CD4-positive, alpha-beta memory T cell (primary cell): ENCODE measurements at places on chromosomes 6 and 20. TPM values are rescaled to one million over a fixed set of nuclear protein-coding genes. Genes with fewer than 3 reads are reported as not detected.

- no peaks in the 10 kb centered on the region for H3K27me3 ChIP-seq
- no peak for DNase-seq
- H3K27ac ChIP-seq, result no peak overlapping the region
- no peaks in the 10 kb centered on the region for H3K36me3 ChIP-seq
- H3K4me3 ChIP-seq, result no peak overlapping the region
Observed at GRCh38 chr6:101069191-101069795, 188.2 kb upstream of the ASCC3 start.

GRCh38 chr20:20553541-20553940 is 158.9 kb downstream of the RALGAPA2 start:
- DNase-seq, result no peak
- no peaks in the 10 kb centered on the region for H3K27me3 ChIP-seq
- H3K4me1 ChIP-seq, result peaks cover 4% of the 10 kb centered on the region

DNA sequence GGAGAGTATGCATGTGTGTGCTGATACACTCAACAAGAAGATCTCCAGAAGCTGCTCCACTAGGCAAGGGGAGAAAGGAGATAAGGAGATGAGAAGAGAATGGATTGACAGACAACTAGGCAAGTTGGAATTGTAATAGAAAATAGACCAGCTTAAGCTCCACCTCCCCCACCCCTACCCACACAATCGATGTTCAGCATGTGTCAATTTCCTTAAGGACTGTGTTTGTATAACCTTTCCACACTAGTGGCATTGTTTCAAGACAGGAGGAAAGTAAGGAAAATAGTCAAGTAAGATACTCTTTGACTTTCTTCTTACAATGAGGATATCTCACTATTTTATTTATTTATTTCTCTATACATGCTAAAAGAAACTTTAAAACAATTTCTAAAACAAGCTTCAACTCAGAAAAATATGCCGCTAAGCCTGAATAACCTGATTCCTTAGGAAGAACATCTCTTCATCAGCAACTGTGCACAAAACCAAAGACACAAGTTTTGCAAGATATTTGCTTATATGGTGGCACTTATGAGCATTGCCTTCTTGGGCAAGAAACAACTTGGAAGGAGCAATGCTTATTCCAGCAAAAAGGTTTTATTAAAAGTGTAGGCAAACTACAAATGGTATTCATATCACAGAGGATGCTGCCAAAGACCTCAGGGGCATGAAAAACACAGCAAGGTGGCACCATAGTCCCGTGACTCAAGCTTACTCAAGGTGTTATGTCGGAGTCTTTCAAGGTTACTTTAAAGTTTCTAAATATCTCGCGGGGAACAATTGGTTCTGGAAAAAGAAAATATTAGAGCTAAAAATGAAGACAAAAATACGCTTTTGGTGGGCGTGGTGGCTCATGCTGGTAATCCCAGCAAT is 249.1 kb downstream of the COL12A1 start:
- no peak overlapping the region for H3K27ac ChIP-seq
- no peak overlapping the region for H3K4me3 ChIP-seq
- no peaks in the 10 kb centered on the region for H3K36me3 ChIP-seq
- H3K4me1 ChIP-seq, result no peaks in the 10 kb centered on the region
- DNase-seq, result no peak
- H3K27me3 ChIP-seq, result no peaks in the 10 kb centered on the region

DNA sequence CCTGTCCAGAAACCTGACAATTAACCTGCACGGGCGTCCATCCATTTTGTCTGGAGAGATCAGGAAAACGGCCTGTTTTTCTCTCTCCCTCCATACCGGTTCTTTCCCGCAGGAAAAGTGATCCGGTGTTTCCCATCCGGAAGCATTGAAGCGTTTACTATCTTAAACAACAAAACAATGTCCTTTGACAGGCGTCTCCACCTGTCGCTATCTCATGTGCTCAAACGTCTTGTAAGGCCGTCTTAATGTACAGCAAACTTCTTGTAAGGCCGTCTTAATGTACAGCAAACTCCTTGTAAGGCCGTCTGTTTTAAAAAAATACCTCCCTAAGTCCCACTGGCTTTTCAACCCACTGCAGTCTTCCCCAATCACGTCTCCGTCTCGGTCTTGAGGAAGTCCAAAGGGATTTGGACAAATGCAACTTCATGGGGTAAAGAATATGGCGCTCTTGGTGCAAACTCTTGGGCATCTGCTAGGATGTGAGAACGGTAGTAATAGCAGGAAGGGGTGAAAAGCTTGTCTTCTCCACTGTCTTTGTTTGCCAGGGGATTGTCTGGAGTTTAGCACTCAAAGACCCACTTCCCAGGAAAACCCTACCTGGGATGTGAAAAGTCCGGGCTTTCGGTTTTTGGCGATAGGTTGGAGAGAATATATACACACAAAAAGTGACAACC is 29.9 kb upstream of the TRIM27 start:
- no peaks in the 10 kb centered on the region for H3K36me3 ChIP-seq
- no peaks in the 10 kb centered on the region for H3K27me3 ChIP-seq
- no peak overlapping the region for H3K27ac ChIP-seq
- H3K4me1 ChIP-seq, result peaks cover 11% of the 10 kb centered on the region

- H3K27ac ChIP-seq, result no peak overlapping the region
- no peaks in the 10 kb centered on the region for H3K4me1 ChIP-seq
- H3K36me3 ChIP-seq, result no peaks in the 10 kb centered on the region
- DNase-seq, result no peak
- no peaks in the 10 kb centered on the region for H3K27me3 ChIP-seq
Observed at GRCh38 chr6:62808565-62809293, 402.5 kb upstream of the FKBP1C start.

- H3K4me1 ChIP-seq, result no peaks in the 10 kb centered on the region
- no peaks in the 10 kb centered on the region for H3K27me3 ChIP-seq
- DNase-seq, result no peak
- H3K27ac ChIP-seq, result no peak overlapping the region
- no peak overlapping the region for H3K4me3 ChIP-seq
- H3K36me3 ChIP-seq, result no peaks in the 10 kb centered on the region
Observed at GRCh38 chr6:5249451-5250122, 11.2 kb downstream of the LYRM4 start.

- peaks cover 13% of the 10 kb centered on the region for H3K36me3 ChIP-seq
- no peak overlapping the region for H3K27ac ChIP-seq
- no peaks in the 10 kb centered on the region for H3K4me1 ChIP-seq
- H3K4me3 ChIP-seq, result no peak overlapping the region
- DNase-seq, result no peak
Observed at GRCh38 chr6:44105146-44105545, 22.1 kb downstream of the MRPL14 start.

DNA sequence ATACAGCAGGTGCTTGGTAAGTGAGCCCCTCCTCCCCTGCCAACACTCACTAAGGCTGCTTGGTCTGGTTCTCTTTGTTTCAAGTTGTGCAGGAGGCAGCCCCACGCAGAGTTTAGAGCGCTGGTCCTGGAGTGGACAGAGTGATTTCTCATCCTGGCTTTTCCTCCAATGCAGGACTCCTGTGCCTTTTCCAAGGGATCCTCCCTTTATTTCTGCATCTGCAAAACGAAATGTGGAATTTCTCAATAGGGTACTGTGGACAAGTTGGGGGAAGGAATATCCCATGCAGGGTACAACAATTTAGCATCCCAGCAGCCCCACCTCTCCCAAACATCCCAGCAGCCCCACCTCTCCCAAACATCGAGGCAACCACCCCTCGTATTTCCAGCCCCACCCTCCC is 30.6 kb upstream of the CCDC167 start:
- no peaks in the 10 kb centered on the region for H3K27me3 ChIP-seq
- H3K4me1 ChIP-seq, result peaks cover 7% of the 10 kb centered on the region
- no peaks in the 10 kb centered on the region for H3K36me3 ChIP-seq
- DNase-seq, result no peak

DNA sequence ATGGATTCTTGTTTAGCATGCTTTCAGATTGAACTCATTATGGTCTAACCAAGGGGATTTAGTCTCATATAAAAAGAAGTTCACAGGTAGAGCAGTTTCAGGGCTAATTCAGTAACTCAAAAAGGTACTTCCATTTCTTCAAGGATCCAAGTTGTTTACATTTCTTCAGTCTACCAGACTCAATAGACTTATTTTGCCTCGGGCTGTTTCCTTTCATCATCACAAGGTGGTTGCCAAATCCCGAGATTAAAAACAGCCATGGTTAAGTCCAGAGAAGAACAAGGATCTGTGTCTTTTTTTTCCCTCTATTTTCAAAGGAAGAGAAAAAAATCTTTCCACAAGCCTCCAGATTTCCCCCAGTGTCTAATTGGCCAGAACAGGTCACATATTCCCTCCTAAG is 69.8 kb upstream of the SNX9 start:
- H3K27me3 ChIP-seq, result peaks cover 5% of the 10 kb centered on the region
- DNase-seq, result no peak
- peaks cover 25% of the 10 kb centered on the region for H3K4me1 ChIP-seq
- H3K36me3 ChIP-seq, result no peaks in the 10 kb centered on the region

GRCh38 chr6:87393026-87393622 is 14.6 kb upstream of the CFAP206 start:
- no peak overlapping the region for H3K27ac ChIP-seq
- no peak overlapping the region for H3K4me3 ChIP-seq
- no peaks in the 10 kb centered on the region for H3K36me3 ChIP-seq
- H3K4me1 ChIP-seq, result no peaks in the 10 kb centered on the region
- peak; percentile 62 for DNase-seq

- H3K27ac ChIP-seq, result no peak overlapping the region
- no peak overlapping the region for H3K4me3 ChIP-seq
- DNase-seq, result no peak
- H3K4me1 ChIP-seq, result no peaks in the 10 kb centered on the region
- H3K27me3 ChIP-seq, result no peaks in the 10 kb centered on the region
Observed at GRCh38 chr6:159904497-159904911, 13.7 kb downstream of the MAS1 start.

DNA sequence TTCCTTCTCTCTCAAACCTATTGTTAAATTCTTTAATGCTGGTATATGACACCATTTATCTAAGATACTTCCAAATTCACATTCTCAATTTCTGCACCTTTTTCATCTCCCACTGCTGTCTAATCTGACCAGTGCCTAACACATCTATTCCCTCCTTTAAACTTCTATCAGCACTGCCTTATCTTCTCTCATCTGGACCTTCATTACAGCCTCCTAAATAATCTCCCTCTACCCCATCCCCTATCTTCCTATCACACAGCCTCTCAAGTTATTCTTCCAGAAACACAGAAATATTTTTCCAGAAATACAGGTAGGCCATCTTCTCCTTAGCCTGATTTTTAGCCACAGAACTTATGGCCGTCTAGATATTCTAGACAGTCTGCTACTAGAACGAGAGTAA is 5.5 kb downstream of the DTNBP1 start:
- H3K36me3 ChIP-seq, result no peaks in the 10 kb centered on the region
- H3K4me3 ChIP-seq, result no peak overlapping the region
- no peak overlapping the region for H3K27ac ChIP-seq
- no peak for DNase-seq
- peaks cover 16% of the 10 kb centered on the region for H3K4me1 ChIP-seq
- H3K27me3 ChIP-seq, result no peaks in the 10 kb centered on the region

GRCh38 chr20:11880680-11881079 is 37.0 kb upstream of the BTBD3 start:
- H3K4me3 ChIP-seq, result no peak overlapping the region
- no peaks in the 10 kb centered on the region for H3K36me3 ChIP-seq
- no peaks in the 10 kb centered on the region for H3K4me1 ChIP-seq
- H3K27me3 ChIP-seq, result no peaks in the 10 kb centered on the region
- H3K27ac ChIP-seq, result no peak overlapping the region
- no peak for DNase-seq

DNA sequence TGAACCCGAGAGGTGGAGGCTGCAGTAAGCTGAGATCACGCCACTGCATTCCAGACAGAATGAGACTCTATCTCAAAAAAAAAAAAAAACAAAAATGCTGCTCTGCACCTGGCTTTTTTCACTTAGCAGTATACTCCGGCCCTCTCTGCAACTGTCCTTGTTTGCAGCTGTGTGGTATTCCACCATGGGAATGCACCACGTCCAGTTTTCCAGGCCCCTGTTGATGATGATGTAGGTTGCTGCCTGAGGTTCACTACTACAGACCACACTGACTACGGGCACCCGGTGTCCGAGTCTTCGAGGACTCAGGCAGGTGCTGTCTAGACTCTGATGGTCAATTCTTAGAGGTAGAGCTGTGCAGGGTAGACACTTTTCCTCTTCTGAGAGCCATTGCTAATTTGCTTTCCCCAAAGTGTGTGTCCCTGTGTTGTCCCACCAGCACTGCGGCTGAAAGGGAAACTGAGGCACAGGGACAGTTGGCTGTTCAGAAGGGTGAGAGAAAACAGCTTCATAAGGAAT is 56.5 kb downstream of the UBE2V1 start:
- H3K4me1 ChIP-seq, result no peaks in the 10 kb centered on the region
- no peak overlapping the region for H3K27ac ChIP-seq
- no peak overlapping the region for H3K4me3 ChIP-seq
- H3K36me3 ChIP-seq, result no peaks in the 10 kb centered on the region
- no peak for DNase-seq

- no peak for DNase-seq
- H3K4me1 ChIP-seq, result no peaks in the 10 kb centered on the region
- H3K36me3 ChIP-seq, result no peaks in the 10 kb centered on the region
- no peak overlapping the region for H3K4me3 ChIP-seq
Observed at GRCh38 chr6:37036146-37036545, 30.7 kb downstream of the FGD2 start.

- H3K36me3 ChIP-seq, result no peaks in the 10 kb centered on the region
- DNase-seq, result no peak
- H3K27ac ChIP-seq, result no peak overlapping the region
- no peaks in the 10 kb centered on the region for H3K4me1 ChIP-seq
- no peak overlapping the region for H3K4me3 ChIP-seq
Observed at GRCh38 chr6:84618836-84619235, 145.6 kb downstream of the TBX18 start.

- H3K36me3 ChIP-seq, result no peaks in the 10 kb centered on the region
- H3K4me1 ChIP-seq, result no peaks in the 10 kb centered on the region
- no peak for DNase-seq
- no peak overlapping the region for H3K27ac ChIP-seq
- H3K27me3 ChIP-seq, result no peaks in the 10 kb centered on the region
- H3K4me3 ChIP-seq, result no peak overlapping the region
Observed at GRCh38 chr20:38173237-38174156, 8.4 kb upstream of the TGM2 start.

GRCh38 chr6:131581523-131581922 is 8.5 kb downstream of the ARG1 start:
- H3K36me3 ChIP-seq, result peaks cover 27% of the 10 kb centered on the region
- no peaks in the 10 kb centered on the region for H3K4me1 ChIP-seq
- H3K27me3 ChIP-seq, result no peaks in the 10 kb centered on the region

- H3K4me1 ChIP-seq, result no peaks in the 10 kb centered on the region
- H3K36me3 ChIP-seq, result no peaks in the 10 kb centered on the region
- no peak for DNase-seq
- no peak overlapping the region for H3K27ac ChIP-seq
Observed at GRCh38 chr6:87444362-87444761, 28.4 kb upstream of the SLC35A1 start.

GRCh38 chr6:17870300-17871188 is 116.9 kb downstream of the KIF13A start:
- H3K4me1 ChIP-seq, result no peaks in the 10 kb centered on the region
- H3K36me3 ChIP-seq, result no peaks in the 10 kb centered on the region
- no peak overlapping the region for H3K27ac ChIP-seq

WFDC10A gene
- not detected for total RNA-seq

POM121L2 gene
- not detected for total RNA-seq

HLA-DOB gene
- 0.61 TPM for total RNA-seq

RIPOR2 gene
- total RNA-seq, result 432 TPM

ELOVL2 gene
- not detected for total RNA-seq

MLIP gene
- total RNA-seq, result not detected

EDN3 gene
- total RNA-seq, result 0.93 TPM

GMEB2 gene
- 26.4 TPM for total RNA-seq
